ENCODE measurements at places on chromosomes 3 and 15.

GRCh38 chr3:70882104-70882503 lies 569.7 kb upstream of the MDFIC2 start:
- no peak for DNase-seq

DNA sequence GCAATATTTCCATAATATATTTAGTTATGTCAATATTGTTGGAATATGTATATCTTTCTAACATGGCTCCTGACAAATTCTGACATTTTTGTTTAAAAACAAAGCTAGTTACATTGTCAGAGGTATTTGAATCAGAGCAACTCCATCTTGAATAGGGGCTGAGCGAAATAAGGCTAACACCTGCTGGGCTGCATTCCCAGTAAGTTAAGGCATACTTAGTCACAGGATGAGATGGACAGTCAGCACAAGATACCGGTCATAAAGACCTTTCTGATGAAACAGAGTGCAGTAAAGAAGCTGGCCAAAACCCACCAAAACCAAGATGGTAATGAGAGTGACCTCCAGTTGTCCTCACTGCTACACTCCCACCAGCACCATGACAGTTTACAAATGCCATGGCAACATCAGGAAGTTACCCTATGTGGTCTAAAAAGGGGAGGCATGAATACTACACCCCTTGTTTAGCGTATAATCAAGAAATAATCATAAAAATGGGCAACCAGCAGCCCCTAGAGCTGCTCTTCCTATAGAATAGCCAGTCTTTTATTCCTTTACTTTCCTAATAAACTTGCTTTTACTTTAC lies 30.4 kb downstream of the RPL22L1 start:
- no peak for DNase-seq

DNA sequence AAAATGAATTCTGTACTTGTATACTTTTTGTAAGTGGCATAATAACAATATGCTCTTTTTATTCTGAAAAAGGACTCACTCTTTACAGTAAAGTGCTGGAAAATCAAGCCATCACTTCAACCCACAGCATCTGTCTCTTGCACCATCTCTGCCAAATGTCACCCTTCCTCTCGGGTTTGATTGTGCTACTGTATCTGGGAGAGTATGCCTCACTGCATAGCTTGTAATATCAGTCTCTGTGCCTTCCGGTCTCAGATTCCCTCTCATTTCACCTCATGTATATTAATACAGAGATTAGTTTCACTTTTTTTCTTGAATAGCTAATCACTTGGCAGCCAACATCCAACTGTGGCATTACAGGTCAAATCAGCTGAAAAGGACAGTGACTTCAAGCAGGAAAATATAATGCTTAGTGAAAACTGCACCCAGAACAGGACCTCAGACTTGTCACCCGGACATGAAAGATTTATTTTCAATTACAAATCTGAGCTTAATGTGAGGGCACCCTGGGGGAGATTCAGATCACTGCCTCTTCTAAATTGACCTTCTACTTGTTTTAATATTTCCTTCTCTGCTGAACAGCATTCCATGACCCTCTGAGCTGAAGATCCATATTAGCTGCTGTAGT lies 605.8 kb upstream of the NAALADL2 start:
- DNase-seq = no peak

GRCh38 chr15:80906159-80906766 lies 83.4 kb downstream of the MESD start:
- DNase-seq = peak; percentile 45

- no peak for DNase-seq
Measured at GRCh38 chr3:140922634-140923033, 19.0 kb upstream of the SLC25A36 start.

- no peak for DNase-seq
Measured at GRCh38 chr15:46672041-46672440, 1037.2 kb downstream of the SQOR start.

DNA sequence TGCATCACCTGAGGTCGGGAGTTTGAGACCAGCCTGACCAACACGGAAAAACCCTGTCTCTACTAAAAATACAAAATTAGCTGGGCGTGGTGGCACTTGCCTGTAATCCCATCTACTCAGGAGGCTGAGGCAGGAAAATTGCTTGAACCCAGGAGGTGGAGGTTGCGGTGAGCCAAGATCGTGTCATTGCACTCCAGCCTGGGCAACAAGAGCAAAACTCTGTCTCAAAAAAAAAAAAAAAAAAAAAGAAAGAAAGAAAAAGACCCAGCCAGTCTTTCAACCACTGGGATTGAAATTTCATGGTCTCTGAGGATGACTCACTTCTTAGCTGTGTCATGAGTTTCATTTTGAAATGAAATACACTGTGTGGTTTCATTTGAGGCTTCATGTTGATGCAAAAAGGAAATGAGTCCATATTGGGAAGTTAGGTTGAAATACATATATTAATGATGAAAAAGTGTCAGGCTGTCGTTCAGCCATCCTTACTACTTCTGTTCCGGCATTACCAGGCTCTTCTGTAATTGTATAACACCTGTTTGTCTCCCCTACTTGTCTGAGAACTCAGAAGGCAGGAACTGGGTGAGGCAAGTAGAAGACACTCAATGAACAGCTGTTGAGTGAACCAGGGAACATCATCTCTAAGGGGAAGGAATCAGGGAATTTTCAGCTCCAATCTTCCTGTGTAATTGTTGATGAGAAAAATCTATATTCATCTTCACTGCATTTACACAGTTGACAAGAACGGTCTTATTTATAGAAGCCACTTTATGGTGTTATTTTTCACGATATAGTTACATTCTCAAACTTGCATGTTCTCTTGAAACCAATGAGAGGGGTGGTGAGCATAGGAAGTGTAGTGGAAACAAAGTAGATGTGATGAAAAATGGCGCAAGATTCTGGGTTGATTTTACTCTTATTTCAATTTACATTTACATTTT lies 87.4 kb downstream of the NFKBIZ start:
- DNase-seq = no peak

GRCh38 chr3:138914870-138915502 lies 32.0 kb downstream of the FOXL2 start:
- DNase-seq = no peak

GRCh38 chr3:57700737-57701136 lies 7.9 kb upstream of the DENND6A start:
- no peak for DNase-seq

GRCh38 chr3:41126472-41126871 lies 72.8 kb upstream of the CTNNB1 start:
- no peak for DNase-seq

- DNase-seq = no peak
Measured at GRCh38 chr3:141863491-141863890, 13.0 kb upstream of the ATP1B3 start.

- DNase-seq = peak; percentile 70
Measured at GRCh38 chr3:185677146-185677829, 91.2 kb downstream of the SENP2 start.

DNA sequence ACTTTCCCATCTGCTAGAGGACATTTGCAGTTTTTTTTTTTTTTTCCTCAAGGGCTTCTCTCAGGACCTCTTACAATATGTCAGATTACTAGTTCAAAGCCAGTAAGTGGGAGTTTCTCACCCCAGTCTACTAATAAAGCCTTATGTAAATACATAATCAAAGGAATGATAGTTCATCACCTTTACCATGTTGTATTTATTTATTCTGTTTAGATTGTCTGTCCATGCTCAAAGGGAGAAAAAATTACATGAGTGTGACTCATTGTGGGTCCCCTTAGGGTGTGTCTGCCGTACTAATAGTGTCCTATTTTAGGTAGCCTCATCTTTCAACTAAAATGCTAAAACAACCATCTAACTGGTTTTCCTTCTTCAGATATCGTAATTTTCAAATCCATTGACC lies 917.6 kb downstream of the EPHA3 start:
- DNase-seq = no peak

- DNase-seq = no peak
Measured at GRCh38 chr15:93247466-93248121, 158.6 kb upstream of the RGMA start.

- DNase-seq = no peak
Measured at GRCh38 chr15:44501768-44502366, 35.1 kb upstream of the EIF3J start.

DNA sequence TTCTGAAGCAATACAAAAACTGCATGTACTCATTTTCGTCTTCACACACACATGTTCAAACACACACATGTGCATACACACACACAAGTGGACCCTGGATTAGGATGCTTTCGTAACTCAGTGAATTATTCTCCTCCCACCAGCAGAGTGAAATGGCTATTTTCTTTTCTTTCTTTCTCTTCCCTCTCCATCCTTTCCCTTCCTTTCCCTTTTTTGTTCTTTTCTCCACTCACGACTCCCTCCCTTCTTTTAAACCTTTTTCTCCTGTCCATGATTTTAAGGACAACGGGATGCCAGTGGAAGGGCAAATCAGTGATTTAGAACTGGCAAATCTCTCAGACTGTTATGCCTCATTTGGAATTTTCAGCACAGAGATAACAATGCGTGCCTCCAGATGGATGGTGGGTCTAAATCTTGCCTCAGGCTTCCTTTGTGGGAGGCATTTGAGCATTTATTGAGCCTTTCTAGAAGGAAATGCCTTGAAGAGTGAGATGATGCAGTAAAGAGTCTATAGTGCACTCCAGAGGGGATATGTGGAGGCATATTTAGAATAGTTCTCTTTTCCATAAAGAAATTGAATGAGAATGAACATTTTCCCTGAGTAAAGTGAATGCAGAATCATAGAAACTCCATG lies 130.4 kb upstream of the SLC7A14 start:
- DNase-seq = no peak

DNA sequence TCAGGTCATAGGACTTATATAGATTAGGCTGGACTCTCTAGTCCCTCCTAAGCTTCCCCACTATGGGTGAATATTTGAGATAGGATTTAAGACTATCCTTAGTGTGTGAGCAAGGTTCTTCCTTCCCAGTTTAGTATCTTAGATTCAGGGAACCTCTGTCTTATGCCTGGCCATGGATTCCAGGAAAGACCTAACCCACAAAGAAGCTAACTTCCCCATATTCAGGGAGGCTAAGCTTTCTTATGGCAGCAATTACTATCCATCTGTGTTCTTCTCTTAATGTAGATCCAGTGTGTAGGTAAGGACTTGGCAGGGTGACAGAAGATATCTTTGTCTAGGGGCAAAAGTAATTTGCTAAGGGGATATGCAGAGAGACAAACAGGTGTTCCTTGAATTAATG lies 25.5 kb upstream of the PIK3R4 start:
- DNase-seq = peak; percentile 36

DNA sequence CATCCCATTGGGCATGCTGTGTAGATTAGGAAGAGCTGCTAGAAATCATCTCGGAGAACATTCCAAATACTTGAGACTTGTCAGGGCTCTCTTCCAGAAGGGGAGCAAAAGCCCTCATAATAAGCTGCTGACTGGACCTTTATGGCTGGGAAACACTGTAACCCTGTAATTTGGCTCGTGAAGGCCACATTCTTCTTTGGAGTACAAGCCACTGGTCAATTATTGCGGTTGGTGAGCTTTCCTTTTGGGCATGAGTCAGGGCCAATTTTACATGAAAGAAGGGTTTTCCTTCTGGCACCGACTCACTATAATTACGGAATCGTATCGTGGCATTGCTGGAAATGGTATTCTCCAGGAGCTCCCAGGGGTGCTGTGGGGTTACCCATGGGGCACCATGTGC lies 434.5 kb upstream of the RGMA start:
- no peak for DNase-seq

DNA sequence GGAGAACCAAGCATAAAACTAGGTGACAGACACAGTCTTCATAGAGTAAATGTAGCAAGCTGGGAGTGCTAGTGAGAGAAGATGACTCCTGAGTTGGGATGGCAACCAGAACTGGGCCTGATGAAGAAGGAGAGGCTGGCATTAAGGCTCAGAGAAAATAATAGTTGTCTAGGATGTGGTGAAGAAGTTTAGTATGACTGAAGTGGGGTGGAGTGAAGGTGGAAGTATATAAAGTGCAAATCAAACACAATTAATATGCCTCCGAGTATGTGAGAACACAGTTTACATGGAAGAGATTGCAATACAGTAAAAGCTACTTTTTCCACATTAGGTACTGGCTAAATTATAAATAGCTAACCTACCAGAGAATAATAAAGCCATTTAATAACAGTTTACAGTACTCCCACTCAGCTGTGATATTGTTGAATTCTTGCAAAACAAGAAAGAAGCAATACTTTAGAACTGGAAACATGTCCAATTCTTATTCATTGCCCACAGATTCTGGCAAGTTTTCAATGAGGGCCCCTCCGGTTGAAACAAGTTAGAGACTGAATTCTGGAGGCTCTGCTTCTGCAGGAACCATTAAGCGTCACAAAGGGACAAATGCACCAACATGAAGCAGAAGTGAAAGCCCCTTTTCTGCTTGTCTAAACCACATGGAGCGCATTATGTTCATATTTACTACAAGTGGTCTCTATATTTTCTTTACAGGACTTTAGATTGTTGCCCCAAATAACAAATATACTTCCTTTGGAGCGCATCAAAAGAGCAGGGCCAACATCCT lies 243.7 kb downstream of the SLC9A9 start:
- DNase-seq = no peak

DNA sequence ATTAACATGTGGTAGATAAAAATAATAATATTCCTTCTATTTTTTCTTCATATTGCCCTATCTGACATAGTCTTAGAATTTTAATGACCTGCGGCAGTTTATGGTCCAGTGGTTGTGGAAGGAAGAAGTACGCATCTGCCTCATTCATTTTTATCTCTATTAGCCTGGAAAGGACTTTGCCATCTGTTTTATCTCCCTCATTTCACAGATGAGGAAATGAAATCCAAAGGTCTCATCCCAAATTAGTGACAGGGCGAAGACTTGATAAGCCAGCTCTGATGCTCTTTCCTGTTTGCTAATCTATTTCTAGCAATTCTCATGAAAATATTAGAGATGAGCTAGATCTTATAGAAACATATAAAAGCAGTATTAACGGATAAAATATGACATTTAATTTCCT lies 113.3 kb downstream of the KLHL25 start:
- no peak for DNase-seq

DNA sequence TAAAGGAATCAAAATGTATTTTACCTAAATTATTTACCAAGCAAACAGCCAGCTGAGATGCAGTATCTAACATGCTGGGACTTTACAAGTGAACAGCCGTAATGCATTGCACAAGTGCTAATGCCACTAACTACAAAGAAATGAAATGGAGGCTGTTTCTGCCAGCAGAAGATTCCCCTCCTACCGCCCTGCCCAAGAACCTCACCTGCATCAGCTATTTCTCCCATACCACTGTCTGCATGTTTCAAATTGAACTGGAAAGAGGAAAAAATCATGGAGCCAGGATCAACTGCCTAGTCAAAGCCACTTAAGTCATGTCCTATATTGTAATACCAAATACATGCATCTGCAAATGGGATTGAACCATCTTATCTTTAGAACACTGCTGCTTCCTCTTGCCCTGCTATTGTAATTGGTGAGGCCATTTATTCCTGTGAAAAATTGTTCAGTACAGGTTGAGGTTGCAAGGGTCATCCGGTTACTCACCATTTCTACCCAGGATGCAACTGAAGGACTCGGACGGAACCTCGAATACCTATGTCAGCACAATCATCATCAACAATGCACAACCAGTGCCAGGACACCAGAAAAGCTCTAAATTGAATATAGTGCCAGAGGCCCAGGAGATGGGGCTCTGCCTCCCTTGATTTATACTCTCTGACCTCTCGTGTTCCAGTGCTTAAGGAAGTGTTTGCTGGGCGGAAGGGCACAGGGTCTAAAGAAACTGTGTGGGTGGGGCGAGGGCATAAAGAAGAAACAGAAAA lies 27.5 kb downstream of the ANXA2 start:
- DNase-seq = no peak

Data from NCI-H1105 treated with DMSO at 0.1 percent for 48 hours (cell line).